Right forelimb (tissue), 1 donor: ENCODE measurements at places on chromosomes 12 and 14.

GRCh38 chr12:130787041-130787440 is 52.0 kb downstream of the STX2 start:
- no peak for DNase-seq

DNA sequence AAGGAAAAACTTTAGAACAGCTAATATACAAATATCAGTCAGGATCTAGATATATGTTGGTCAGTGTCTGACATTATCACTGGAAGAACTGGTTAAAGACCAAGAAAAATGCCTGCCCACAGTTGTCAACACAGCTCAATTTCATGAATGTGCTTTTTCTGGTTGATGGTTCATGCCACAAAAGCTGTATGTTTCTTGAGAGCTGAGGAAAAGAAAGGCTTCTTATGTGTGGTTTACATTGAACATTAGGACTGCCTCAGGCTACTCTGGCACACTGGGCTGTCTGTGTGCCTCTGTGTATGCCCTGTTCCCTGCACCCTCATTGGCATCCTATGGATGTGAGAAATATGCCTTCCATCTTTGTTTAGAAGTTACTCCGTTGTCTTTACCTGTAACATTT is 218.8 kb upstream of the RGS6 start:
- DNase-seq, result no peak

DNA sequence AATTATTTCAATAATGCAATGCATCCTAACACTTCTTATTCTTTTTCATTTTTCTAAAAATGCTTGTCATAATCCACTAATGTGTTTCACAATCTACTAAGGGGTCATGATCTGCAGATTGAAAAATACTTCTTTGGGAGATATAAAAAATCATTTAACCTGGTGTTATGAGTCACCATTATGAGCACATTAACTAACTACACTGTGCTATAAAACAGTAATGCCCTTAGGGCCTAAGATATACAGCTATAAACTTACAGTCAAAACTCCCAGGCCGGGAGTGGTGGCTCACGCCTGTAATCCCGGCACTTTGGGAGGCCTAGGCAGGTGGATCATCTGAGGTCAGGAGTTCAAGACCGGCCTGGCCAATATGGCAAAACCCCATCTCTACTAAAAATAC is 14.2 kb downstream of the ATXN2 start:
- no peak for DNase-seq

DNA sequence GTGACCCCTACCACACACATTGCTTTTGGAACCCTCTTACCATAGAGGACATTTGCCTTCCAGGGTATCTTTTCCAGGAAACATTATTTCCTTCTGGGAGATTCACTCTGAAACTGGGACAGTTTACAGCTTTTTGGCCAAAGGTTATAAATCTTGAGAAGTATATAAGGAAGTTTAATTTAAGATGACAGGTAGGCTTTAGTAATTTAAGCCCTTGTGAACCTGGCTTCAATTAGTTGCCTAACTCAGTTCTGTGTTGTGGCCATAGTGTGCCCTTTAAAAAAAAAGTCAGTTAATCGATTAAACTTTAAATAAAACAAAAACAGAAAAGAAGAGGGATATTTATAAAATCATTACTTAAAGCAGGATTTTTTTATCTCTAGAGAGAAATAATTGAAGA is 142.9 kb downstream of the NAV3 start:
- no peak for DNase-seq

GRCh38 chr12:106954462-106955376 is 988 bp upstream of the TMEM263 start:
- peak; percentile 58 for DNase-seq

GRCh38 chr14:36069535-36069900 is 107.0 kb downstream of the PTCSC3 start:
- DNase-seq, result no peak

- peak; percentile 83 for DNase-seq
Measured at GRCh38 chr14:77641534-77642341, 25.3 kb upstream of the SPTLC2 start.

DNA sequence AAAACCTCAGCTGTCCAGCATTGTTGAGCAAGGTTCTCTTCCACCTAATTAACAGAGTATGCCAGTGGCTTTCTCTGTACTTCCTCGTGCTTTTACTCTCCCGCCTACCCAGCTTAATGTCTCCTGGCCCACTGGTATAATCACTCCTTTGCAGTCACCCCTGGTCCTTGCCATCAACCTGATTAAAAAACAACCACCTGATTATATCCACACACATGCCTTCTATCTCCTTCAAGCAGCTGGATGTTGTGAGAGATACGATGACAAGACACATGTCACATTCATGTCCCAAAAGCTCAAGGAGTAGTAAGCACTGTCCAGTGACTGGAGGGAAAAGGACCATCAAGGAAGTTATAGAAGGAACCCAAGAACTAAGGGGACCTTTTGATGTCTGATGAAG is 241.3 kb upstream of the GRIP1 start:
- no peak for DNase-seq

DNA sequence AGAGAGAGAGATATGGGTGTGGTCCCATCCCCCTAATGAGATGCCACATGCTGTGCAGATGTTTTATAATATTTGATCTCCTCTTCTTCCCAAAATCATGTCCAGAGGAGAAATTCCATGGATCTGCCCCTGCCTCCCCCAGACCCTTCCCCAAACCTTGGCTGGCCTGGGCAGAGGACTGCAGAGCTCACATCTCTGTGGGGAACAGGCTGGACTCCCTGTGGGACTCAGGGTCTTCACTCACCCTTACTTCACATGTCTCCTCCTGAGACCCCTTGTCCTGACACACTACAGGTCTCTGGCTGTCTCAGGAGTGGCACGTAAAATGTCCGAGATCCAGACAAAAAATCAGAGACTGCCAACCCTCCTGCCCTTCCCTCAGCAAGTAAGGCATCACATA is 76.0 kb upstream of the CAPRIN2 start:
- no peak for DNase-seq

DNA sequence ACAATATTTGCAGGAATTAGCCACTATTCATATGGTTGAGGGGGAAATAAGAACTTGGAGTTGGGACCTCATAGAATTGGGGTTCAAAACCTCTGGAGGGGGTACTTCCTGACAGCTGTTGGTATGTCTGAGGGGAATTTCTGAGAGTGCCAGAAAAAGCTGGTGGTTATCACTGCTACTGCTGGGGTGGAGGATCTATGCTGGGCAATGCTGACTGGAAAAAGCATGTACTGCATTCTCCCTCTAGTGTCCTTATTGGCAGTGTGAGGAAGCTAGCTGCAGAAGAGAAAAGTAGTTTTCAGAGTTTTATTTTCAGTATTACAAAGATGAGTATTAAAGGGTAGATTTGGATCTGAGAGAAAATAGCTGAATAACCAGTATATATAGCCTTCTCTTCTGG is 88.8 kb downstream of the FUT8 start:
- DNase-seq, result no peak

- DNase-seq, result no peak
Measured at GRCh38 chr12:125128439-125129178, 63.4 kb downstream of the AACS start.

DNA sequence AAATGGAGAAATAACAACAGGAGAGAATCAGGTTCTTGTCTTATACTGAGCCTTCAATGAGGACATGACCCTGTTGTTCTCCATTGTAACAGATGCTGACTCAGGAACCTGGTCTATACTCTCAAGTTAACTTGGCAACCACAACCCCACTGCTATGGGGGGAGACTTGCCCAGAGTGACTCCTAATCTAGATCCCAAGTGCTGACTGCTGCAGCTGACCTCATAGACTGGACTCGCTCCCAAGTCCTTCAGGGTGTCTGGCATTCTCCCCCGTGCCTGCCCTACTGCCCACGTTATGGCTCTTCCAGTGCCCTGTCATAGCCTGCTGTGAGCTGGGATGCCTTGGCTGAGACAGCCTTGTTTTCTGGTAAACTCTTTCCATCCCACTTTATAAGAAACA is 37.1 kb downstream of the NID2 start:
- DNase-seq, result no peak

GRCh38 chr12:53005215-53005985 is 856 bp upstream of the EIF4B start:
- DNase-seq, result no peak

DNA sequence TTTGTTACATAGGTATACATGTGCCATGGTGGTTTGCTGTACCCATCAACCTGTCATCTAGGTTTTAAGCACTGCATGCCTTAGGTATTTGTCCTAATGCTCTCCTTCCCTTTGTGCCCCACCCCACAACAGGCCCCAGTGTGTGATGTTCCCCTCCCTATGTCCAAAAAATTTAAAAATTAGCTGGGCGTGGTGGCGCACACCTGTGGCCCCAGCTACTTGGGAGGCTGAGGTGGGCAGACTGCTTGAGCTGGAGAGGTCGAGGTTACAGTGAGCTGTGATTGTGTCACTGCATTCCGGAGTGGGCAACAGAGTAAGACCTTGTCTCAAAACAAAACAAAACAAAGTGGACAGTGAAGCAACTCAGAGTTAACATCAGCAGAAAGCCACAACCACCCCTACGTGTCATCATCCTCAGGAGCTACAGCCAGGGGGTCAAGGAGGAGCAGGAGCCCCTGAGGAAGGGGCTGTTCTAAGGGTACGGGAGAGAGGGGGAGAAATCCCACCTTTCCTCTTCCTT is 36.8 kb upstream of the SGPP1 start:
- DNase-seq, result no peak

GRCh38 chr12:123532019-123532418 is 1.5 kb downstream of the RILPL1 start:
- DNase-seq, result no peak

DNA sequence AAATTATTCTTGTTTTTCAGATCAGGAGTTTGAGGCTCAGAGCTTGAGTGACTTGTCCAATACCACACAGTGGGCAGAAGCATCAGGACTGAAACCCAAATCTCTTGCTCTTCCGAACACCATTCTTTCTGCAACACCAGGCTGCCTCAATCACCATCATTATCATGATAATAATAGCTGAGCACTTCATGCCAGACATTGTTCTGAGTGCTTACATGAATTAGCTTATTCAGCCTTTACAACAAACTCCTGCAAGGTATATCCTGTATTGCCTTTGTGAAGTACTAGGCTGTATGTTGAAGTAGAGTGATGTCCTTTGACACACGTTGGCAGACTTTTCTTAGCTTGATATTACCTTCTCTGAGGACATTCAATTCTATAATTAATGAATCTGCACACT is 257.4 kb upstream of the ATP2B1 start:
- no peak for DNase-seq

DNA sequence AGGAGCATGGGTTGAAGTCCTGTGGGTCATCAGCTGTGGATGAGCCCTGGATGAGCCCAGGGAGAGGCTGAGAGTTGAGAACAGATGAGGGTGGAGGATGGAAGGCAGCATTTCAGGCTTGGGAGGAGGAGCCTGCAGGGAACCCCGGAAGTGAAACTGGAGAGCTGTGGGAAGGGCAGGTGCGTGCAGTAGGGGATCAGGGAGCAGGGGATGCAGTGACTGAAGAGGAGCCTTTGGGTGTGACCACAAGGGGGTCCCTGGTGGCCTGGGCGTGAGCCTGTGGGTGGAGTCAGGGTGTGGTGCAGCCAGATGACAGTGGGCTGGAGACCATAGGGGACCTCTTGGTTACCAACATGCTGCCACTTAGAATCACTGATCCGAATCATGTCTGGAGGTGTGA is 115.5 kb downstream of the PAPOLA start:
- DNase-seq, result no peak

DNA sequence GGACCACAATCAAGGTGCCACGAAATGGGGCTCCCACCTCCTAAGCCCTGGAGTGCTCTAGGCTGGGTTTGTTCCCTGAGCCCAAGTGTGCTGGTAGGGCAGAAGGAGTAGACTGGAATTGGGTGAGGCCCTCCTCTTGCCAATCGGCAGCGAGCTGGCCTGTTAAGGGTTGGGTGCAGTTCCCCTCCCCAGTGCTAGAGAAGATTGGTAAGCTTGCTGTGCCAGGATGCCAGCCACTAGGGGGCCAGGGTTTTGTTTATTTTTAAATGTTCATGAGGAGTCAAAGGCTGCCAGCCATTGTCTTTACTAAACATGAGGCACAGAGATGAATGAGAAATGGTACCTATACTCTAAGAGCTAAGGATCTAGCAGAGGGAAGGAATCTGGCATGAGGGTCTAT is 79.7 kb downstream of the SPTB start:
- no peak for DNase-seq

DNA sequence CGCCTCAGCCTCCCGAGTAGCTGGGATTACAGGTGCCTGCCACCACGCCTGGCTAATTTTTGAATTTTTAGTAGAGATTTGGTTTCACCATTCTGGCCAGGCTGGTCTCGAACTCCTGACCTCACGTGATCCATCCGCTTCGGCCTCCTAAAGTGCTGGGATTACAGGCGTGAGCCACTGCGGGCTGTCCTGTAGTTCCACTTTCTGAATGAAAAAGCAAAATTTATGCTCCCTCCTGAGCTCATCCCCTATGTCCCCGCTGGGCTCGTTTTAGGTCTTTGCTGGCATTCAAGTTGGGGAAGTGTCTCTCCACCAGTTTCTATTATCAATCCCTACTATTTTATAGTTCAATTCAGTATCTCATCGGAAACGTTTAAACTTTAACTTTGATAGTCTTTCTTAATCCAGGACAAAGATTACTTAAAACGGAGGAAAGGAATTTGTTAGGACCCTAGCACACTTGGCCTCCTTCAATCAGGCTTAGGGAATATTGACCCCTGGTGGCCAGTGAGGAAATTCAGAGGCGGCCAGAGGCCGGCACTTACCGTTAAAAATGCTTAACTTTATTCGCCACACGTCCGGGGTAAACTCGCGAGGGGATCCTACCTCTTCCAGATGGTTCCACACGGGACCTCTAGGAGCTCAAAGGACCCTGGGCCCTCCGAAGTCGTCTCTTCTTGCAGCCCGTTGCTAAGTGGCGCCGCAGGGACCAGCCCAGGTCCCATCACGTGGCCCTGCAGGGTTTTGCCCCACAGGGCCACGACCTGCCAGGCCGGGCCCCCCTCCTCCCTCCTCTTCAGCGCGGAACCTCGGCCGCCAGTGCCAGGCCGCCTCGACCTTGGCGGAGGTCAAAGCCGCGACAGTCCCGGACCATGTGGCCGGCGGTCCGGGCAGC is 11.4 kb upstream of the DNAL1 start:
- DNase-seq, result peak; percentile 80

GRCh38 chr12:69929531-69929930 is 104.5 kb downstream of the MYRFL start:
- no peak for DNase-seq

GRCh38 chr14:65866448-65866847 is 453.9 kb downstream of the FUT8 start:
- DNase-seq, result no peak

DNA sequence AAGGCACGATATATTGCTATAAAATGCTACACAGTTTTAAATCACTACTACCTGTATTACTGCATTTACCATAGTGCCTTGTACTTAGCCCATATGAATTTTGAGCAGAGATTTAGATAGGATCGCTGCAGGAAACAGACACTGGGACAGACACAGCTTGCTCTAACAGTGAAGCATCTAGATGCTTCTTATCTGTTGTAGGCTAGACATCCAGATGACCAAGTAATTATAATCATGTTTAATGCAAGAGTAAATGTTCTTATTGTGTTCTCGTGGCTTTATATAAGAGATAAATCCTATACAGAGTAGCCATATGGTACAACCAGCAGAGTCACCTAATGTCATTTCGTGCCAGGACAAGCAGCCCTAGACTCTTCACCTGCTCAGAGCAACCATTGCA is 92.8 kb downstream of the ASCL1 start:
- DNase-seq, result no peak

- DNase-seq, result no peak
Measured at GRCh38 chr14:91031666-91032065, 28.8 kb downstream of the RPS6KA5 start.

GRCh38 chr12:51009056-51009440 is 17.1 kb downstream of the SLC11A2 start:
- no peak for DNase-seq

GRCh38 chr12:52327830-52328500 is 6.8 kb upstream of the KRT83 start:
- DNase-seq, result no peak

- no peak for DNase-seq
Measured at GRCh38 chr12:87383680-87384079, 645.5 kb downstream of the C12orf50 start.
